GM23248 (cell line): ENCODE measurements at places on chromosomes 2 and 18. TPM values are rescaled to one million over a fixed set of nuclear protein-coding genes. Genes with fewer than 3 reads are reported as not detected.

GRCh38 chr2:226050822-226051221 lies 651.3 kb downstream of the NYAP2 start:
- no peak for DNase-seq

GRCh38 chr2:181570833-181571661 lies 85.9 kb downstream of the CERKL start:
- peak; percentile 18 for DNase-seq

- DNase-seq = no peak
Observed at GRCh38 chr2:181575024-181575649, 81.8 kb downstream of the CERKL start.

DNA sequence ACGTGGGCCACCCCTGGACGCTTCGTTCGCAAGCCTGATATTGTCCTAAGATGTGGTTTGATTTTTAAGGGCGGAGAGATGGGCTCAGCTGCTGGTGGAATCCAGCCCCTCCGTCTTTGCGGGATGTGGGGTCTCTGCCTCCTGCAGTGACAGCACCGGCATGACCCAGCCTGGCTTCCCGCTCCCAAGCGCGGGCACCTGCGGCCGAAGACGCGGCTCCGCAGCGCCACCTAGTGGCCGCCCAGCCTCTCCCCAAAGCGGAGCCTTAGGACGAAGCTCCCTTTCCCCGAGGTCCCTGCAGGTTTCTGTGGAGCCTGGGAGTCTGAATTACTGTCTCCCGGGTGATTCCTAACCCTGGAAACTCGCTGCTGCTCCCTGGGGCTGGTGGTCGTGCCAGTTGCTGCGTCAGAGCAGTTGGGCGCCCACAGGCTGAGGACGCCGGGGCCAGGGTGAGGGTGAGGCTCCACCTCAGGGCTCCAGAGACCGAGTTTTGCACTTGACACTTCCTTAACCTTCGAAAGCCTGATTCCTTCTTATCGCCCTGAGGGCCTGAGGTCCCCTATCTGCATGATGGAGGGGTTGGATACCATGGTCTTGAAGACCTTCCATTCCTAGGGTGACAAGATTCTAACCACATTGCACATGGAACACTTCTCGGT lies 137.5 kb downstream of the TPO start:
- DNase-seq = peak; percentile 62

- no peak for DNase-seq
Observed at GRCh38 chr2:75516378-75517360, 44.1 kb downstream of the EVA1A start.

DNA sequence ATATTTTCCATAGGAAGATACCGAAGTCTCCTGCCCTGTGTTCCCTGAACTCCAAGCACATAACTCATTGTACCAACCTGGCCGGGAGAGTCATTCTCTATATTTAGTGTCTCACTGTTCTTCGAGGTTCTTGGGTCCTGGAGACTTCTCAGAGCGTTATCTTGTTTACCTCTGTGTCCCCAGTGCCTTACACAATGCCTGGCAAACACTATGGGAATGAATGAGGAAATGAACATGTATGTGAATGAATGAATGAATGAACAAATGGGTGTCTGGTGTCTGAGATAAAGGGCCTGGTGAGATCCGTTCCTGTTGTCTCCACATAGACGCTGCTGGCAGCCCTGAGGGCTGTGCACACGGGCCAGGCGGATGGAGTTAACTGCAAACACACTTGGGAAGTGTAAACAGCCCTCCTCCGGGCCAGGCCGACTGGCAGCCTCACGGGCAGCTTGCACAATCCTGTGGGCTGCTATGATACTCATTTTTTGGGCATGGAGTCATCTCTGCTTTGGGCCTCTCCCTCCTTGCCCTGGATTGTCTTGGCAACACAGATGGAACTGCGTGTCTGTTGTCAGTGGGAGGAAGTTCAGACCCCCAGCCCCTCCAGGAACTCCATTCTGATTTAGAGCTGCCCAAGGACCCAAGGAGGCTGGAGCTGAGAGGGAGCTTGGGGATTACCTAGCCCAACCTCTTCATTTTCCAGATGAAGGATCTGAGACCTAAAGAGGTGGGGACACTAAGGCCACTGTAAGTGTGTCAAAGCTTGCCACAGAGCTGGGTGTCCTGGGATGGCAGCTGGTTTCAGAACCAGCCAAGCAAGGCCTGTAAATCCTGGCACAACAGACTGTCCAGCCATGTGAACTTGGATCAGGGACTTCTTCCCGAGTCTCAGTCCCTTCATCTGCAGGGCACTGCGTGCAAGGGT lies 124.4 kb downstream of the INHBB start:
- peak; percentile 99 for DNase-seq

GRCh38 chr2:154762638-154763037 lies 64.1 kb downstream of the KCNJ3 start:
- no peak for DNase-seq

- DNase-seq = no peak
Observed at GRCh38 chr2:88318071-88318955, 134.2 kb downstream of the FOXI3 start.

The GCG gene
- polyA plus RNA-seq = not detected in 2 replicates

The TMEM17 gene
- polyA plus RNA-seq = 5.7 and 6.0 TPM in 2 replicates

The ABCG5 gene
- polyA plus RNA-seq = not detected in 2 replicates
